Right renal cortex interstitium (tissue), 3 donors: ENCODE measurements at places on chromosomes 6 and 20. TPM values are rescaled to one million over a fixed set of nuclear protein-coding genes. Genes with fewer than 3 reads are reported as not detected.

DNA sequence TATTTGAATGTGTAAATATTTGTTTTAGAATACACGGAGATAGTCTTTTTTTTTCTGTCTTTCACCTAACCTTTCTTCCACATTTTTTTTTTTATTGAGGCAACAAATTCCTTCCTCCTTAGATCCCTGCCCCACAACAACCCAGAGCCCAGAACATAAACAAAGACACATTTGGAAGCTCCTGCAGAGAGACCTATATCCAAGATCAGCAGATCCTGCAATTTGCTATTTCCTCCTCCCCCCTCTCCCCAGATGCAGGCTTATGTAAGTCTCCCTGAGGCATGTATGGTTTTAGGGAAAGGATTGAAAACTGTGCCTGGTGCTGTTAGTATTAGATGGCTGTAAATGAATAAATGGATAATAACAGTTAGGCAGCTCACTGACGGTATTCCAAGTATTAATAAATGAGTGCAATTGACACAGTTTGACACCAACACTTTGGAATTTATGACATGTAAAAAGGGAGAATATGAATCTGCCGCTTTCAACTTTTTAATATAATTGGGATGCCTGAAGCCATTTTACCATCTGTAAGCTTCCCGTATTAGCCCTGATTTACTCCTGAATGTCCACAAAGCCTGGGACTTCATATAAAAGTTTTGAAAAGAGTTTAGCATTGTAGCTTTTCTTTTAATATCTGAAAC lies 608.3 kb upstream of the CITED2 start:
- no peak for DNase-seq

- no peak for DNase-seq
These were observed 261.4 kb downstream of the ZNF217 start for GRCh38 chr20:53332022-53332837.

The SRMS gene
- polyA plus RNA-seq: 0.21 TPM

DNA sequence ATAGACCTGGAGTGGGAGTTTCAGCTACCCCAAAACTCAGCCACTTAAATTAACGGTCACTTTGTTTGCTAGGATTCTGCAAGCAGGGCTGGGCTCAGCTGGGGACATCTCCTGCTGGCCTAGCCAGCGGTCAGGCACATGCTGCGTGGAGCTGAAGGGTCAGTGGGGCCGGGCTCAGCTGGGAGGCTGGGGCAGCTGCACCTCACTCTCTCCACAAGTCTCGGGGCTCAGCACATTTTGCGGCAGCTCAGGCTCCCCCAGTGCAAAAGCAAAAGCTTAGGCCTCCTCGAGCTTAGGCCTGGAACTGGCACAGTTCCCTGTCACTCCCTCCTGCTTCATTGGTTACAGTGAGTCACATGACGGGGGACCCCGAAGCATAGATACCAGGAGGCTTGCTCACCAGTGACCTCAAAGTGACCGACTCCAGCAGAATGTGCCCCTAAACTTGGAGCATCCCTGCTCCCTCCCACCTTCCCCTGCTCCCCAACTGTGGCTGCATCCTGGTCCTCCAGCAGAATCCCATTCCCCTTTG lies 80.6 kb upstream of the CST7 start:
- no peak for DNase-seq

DNA sequence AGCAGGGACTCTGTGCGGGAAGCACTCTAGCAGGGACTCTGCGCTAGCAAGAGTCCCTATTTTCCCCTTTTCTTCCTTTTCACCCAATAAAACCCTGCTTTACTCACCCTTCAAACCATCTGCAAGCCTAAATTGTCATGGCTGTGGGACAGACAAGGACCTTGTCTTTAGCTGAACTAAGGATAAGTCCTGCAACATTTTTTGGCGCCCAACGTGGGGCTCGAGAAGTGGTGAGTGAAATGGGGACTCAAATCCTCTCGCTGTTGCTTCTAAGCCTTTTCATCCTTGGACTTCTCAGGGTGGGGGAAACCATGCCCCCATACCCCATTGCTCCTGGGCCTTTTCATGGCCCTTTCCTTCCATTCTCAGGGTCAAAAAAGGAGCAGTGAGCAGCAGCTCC lies 46.4 kb downstream of the IMPG1 start:
- no peak for DNase-seq

The NOTCH4 gene
- 13.2 TPM for polyA plus RNA-seq

DNA sequence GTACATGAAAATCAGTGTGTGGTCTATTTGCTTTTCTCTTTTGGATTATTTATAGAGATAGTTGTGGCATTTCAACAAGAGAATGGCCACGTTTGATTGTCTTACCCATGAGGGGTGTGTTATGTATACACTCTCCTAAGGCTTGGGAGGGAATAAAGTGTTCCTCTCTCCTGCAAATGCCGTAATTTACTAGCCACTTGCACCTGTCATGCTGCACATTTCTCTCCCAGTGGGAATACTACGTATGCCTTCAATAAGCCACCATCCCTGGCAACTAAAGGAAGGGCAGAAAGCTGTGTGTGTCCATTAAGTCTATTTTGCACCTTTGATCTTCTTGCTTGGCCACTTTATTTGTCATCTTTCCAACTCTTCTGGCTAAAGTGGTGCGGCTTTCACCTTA lies 541.2 kb downstream of the QKI start:
- no peak for DNase-seq

The SLX4IP gene
- polyA plus RNA-seq: 7.1 TPM

GRCh38 chr20:63521602-63522001 lies 1.0 kb downstream of the PPDPF start:
- no peak for DNase-seq

The ZNF133 gene
- polyA plus RNA-seq: 26.1 TPM

GRCh38 chr6:58198301-58198700 lies 880.9 kb downstream of the PRIM2 start:
- no peak for DNase-seq

DNA sequence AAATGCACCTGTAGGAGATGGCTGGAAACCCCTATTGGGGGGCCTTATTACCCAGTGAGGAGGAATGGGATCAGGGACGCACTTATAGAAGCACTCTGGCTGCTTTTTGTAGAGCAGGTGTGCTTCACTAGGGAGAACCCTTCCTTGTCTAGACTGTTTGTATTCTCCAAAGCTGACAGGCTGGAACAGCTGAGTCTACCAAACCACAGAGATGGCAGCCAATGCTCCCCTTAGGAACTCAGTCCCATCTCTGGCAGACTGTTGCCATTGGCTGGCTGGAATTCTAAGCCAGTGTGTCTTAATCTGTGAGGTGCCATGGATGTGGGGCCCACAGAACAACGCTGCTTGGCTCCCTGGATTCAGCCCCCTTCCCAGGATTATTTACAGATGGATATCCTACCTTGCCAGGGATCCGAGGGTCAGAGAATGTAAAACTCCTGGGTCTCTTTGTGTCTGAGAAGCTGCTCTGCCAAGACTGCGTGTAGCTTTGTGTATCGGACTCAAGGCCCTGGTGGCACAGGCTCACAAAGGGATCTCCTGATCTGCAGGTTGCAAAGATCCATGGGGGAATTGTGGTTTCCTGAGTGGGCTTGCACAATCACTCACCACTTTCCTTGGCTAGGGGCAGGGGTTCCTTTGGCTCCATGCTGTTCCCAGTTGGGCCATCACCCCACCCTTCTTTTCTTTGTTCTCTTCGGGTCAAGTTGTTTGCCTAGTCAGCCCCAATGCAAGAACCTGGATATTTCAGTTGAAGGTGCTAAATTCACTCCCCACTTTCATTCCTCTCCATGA lies 26.1 kb downstream of the C6orf52 start:
- DNase-seq: no peak

- no peak for DNase-seq
These were observed 1.7 kb downstream of the LOC128125822 start for GRCh38 chr6:63573899-63574553.

- no peak for DNase-seq
These were observed 21.7 kb downstream of the MAP1LC3A start for GRCh38 chr20:34579979-34580940.

DNA sequence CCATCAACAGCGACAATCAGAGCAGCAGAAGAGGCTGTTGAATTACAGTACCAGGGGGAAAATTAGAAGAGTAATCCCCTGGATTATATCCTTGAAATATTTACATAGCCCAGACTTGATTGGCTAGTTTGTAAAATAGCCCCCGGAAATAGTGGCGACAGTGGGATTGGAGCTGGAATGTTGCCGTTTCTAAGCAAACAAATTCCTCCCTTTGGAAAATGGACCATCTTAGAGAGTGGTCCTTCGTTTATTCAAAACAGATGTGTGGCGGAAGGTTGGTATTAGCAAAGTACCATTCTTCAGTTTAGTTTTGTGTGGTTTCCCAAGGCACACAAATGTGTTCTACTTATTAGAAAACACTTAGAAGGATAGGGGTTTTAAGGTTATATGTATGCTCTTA lies 4.5 kb upstream of the EPB41L2 start:
- DNase-seq: no peak

GRCh38 chr6:40760887-40761286 lies 173.7 kb upstream of the LRFN2 start:
- no peak for DNase-seq

DNA sequence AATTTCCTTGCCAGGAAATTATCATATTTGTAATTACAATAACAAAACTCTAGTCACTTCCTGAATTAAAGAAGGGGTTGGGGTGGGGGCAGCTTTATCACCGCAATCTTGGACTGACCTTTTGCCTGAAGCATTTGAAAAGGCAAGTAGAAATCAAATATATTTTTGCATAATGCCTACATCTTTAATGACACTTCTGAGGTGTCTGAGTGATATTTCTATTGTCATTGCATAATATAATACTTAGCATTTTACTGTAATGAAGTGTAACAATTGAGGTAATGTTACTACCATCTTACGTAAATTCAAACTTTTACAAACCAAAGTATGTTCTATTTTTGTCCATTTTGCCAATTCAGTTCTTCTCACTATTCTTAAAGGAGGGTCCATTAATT lies 65.2 kb downstream of the SYNE1 start:
- no peak for DNase-seq

The OOEP gene
- not detected for polyA plus RNA-seq

DNA sequence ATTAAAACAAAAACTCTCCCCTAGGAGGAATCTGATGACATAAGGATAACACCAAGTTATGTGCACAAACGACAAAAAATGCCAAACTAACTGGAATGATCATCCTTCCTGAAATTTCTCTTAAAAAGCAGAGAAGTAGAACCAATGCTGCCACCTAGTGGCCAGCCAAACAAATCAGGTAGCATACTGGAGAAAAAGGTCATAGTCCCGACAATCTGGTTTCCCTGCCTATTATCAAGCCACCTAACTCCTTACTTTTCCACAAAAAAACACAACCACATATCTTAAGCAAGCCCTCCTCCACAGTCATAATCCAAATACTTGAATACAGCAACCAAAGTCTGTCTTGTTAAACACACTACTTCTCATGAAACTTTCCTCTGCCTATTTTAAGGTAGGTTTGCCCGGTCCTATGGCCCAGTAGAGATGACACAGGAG lies 5.3 kb downstream of the OARD1 start:
- DNase-seq: peak; percentile 67

The ID1 gene
- polyA plus RNA-seq: 147 TPM

- peak; percentile 56 for DNase-seq
These were observed 792 bp downstream of the SNAP25 start for GRCh38 chr20:10219452-10219791.

The TFAP2C gene
- polyA plus RNA-seq: 0.81 TPM

DNA sequence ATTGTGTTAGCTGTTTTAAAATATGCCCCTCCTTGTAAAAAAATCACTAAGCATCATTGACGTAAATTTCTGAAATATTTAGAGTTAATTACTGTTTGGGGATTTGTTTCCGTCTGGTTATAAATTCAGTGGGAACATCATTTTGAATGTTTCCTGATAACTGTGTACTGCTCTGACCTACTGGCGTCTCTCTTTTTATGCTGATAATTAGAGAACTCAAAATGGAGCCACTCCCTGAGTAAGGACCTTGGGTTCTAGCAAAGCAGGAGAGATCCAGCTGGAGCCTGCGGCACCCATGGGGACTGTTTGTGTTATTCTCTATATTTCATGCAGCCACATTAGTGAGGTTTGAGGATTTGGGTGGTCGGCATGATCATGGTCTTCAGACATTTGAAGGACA lies 124.9 kb downstream of the SOBP start:
- DNase-seq: no peak

The SAMD3 gene
- polyA plus RNA-seq: 0.96 TPM

DNA sequence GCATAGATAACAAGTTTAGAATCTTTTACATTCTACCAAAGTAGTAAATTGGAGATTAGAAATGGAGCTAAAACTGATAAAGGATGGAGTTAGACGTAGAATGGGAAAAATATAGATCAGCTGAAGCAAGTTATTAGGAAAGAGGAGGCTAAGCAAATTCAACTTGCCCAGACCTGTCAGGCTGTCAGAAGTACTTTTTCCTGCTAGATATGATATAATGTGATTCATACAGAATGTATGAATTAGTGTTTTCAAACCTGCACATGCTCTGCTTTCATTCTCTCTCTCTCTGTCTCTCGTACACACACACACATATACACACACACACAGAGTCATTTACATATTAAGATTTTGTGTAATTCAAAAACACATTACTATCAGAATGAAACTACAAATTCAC lies 133.2 kb upstream of the HDGFL1 start:
- DNase-seq: no peak

GRCh38 chr6:74087899-74088298 lies 391.9 kb downstream of the CD109 start:
- peak; percentile 7 for DNase-seq

DNA sequence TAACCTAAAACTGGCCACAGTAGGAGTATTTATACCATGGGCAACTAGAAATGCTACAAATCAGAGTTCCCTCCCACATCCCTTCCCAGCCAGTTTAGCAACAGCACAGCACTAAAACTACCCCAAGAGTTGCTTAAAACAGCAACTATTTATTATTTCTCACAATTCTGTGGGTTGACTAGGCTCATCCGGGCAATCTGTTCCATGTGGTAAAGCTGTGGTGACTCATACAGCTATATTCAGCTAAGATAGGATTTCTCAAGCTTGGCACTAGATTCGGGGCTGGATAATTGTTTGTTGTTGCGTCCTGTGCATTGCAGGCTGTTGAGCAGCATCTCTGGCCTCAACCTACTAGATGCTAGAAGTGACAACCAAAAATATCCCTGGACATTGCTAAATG lies 8.6 kb upstream of the HECA start:
- no peak for DNase-seq

The VARS1 gene
- 57.2 TPM for polyA plus RNA-seq

GRCh38 chr6:150878347-150879213 lies 13.1 kb downstream of the MTHFD1L start:
- no peak for DNase-seq

- no peak for DNase-seq
These were observed 84.1 kb downstream of the CD24 start for GRCh38 chr6:106890447-106890846.

DNA sequence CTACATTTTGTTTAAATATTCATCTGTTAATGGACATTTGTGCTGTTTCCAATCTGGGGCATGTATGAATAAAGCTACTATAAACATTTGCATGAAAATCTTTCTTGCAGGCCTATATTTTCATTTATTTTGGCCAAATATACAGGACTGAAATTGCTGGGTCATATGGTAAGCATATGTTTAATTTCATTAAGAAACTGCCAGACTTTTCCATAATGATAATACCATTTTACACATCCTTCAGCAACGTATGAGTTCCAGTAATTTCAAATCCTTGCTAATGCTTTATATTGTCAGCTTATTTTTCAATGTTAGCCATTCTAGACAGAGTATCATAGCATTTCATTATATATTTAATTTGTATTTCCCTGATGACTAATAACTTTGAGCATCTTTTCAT lies 51.0 kb downstream of the GPR6 start:
- DNase-seq: no peak

The SAYSD1 gene
- 20.4 TPM for polyA plus RNA-seq

GRCh38 chr20:59751075-59751711 lies 146.9 kb downstream of the PHACTR3 start:
- peak; percentile 41 for DNase-seq

The EPB41L1 gene
- polyA plus RNA-seq: 72.0 TPM

GRCh38 chr20:38158701-38159351 lies 6.2 kb downstream of the TGM2 start:
- no peak for DNase-seq
